ENCODE measurements at places on chromosomes 12 and 14. TPM values are rescaled to one million over a fixed set of nuclear protein-coding genes. Genes with fewer than 3 reads are reported as not detected.

KLRC4 gene
- total RNA-seq: not detected

FAR2 gene
- total RNA-seq: 2.2 TPM

BCL7A gene
- total RNA-seq: 6.2 TPM

KRT72 gene
- 2.3 TPM for total RNA-seq

ACSM4 gene
- total RNA-seq: not detected

SAMD4A gene
- 4.7 TPM for total RNA-seq

MYF5 gene
- not detected for total RNA-seq

RBM23 gene
- total RNA-seq: 61.2 TPM

DNA sequence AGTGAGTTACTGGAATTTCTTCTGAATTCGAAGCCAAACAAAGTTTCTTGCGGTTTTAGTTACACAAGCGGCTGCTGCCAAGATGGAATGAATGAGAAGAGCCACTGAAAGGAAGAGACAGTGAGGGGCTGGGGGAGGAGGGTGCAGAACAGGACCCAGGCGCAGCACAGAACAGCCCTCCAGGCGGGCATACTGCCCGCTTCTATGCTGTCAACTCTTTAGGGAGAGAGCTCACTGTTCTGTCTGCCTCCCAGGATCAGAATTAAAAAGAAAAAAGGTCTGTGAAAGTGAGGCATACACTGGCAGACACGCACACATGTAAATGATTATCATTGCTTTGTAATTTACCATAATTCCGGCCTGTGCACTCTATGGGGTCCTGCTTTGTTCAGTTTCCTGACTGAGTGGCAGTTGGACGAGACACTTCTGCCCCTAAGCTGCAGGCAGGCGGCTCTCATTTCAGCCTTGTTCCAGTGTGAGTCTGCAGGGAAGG lies 231.6 kb downstream of the CACNA1C start:
- DNase-seq: no peak

GRCh38 chr12:85423947-85424346 lies 143.9 kb downstream of the ALX1 start:
- DNase-seq: no peak

- DNase-seq: no peak
Measured at GRCh38 chr14:42742084-42742483, 1135.4 kb downstream of the LRFN5 start.

DNA sequence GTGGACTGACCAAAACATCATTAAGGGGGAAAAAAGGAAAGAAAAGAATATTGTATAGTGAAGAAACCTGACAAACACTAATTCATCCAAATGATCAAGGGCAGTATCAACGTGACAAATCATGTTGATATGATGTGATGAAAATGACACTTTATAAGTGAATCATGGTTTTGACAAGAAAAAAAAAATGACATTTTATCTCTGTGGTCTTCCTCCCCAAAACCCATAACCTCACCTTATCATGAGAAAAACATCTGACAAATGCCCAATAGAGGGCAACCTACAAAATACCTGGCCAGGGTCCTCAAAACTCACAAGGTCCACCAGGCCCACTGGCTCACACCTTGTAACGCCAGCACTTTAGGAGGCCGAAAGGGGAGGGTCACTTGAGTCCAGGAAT lies 13.8 kb downstream of the TMED10 start:
- no peak for DNase-seq

DNA sequence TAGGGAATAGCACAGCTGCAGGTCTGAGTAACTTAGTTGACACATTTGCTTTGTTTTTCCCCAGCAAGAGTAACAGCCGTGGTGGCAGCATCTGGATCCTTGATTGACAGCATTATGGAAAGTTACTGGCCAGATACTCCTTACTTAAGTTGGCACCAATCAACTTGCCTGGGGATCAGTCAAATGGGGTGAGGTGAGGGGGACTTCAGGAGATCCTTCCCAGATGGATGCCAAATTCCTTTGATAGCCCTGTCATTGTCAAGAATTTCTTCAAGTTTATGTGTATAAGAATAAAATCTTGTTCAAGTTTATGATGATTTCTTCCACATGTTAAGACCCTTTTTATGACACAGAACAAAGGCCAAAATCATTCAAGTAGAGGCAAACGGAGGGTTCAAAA lies 618.4 kb downstream of the SLC6A15 start:
- no peak for DNase-seq

GRCh38 chr14:33812601-33813000 lies 138.3 kb downstream of the EGLN3 start:
- DNase-seq: no peak

DNA sequence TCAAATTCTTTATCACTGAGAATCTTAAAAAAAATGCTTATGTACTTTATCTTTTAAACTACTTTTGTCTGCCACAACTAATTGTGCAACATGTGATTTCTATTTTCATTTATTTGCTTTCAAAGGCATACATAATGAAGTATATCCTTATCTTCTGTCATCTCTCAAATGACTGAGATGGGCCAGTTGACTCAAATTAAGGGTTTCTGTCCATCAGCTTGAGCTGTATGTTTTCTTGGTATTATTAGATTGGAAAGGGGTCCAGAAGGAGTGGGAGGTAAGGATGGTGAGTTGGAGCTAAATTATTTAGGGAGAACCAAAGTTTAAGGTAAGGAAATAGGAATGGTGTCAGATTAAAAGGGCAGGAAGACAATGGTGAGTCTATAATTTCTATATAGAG lies 408.4 kb upstream of the SEL1L start:
- DNase-seq: no peak

DNA sequence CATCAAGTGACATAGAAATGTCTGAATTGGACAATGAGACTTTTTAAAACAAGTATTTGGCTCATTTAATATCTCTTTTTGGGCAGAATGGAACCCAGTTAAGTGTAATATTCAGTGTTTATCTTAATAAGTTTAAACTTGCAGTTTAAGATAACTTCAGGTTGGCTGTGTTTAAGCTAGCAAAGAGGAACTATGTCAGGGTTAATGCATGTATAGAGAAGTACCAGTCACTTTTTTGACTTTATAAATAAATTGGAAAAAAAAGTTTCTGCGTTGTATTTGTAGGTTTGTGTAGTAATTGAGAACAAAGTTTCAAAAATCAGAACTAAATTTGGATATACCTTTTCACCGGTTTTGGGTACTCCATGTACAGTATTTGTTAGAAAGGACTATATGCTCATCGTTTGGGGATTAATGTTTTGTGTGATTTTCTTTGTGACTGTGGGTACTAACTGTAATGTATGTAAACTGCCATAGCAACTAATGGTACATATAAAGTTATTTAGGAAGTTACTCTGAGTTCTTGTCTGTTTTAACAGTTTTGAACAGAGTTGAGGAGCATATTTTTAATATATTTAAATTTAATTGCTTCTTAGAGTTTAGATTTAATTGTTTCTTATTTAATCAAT lies 4.5 kb downstream of the HMGA2 start:
- DNase-seq: no peak

GRCh38 chr12:42612231-42612613 lies 22.7 kb upstream of the PRICKLE1 start:
- no peak for DNase-seq

- no peak for DNase-seq
Measured at GRCh38 chr14:61563162-61563511, 132.2 kb upstream of the HIF1A start.

GRCh38 chr14:77965919-77966435 lies 166.1 kb downstream of the ADCK1 start:
- peak; percentile 18 for DNase-seq

- DNase-seq: peak; percentile 78
Measured at GRCh38 chr12:8890313-8891085, 23.8 kb upstream of the PHC1 start.

GRCh38 chr14:51847489-51847796 lies 13.0 kb upstream of the GNG2 start:
- DNase-seq: no peak

All from activated naive CD4-positive, alpha-beta T cell treated with anti-CD3 and anti-CD28 coated beads for 36 hours (primary cell).